Effector CD4-positive, alpha-beta T cell (primary cell): ENCODE measurements at places on chromosomes 1 and 21.

- no peak for DNase-seq
Measured at GRCh38 chr1:222889440-222889839, 74.6 kb downstream of the DISP1 start.

DNA sequence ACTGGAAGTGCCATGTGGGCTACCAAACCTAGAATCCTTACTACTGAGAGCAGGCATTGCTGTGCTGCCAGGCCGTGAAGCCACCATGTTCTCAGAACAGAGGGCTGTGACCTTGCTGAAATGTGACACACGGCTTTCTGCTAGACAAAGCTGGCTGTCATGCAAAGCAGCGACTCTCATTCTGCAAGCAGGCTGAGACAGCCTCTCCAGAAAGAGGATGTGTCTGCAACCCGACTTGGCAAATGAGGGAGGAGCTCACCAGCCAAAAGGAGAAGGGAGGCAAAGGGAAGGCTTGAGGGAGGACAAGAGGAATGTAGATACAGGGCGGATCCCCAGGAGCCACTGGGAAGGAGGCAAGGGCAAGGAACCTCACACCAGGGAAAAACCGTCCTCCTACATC lies 85.7 kb upstream of the KRTAP19-8 start:
- no peak for DNase-seq

DNA sequence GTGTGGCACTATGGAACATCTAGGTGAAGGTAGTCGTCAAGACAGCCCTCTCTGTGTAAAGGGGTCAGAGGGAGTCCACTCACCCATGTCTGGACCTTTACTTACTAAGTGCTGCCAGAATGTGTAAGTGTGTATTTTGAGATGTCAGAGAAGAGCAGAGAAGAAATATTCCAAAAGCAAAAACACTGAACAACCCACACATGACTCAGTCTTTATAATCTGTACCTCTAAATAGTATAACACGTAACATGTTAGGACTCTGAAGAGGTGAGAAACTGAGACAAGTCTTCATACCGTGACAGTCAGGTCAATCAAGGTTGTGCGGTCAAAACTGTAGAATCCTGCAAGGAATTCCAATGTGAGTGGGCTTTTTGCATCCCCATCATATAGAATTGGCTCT lies 555.2 kb downstream of the LMO4 start:
- no peak for DNase-seq

GRCh38 chr1:234875953-234876855 lies 252.4 kb downstream of the TOMM20 start:
- no peak for DNase-seq

- no peak for DNase-seq
Measured at GRCh38 chr1:59617434-59617833, 197.3 kb upstream of the HOOK1 start.

GRCh38 chr1:150976879-150977694 lies 2.5 kb upstream of the CERS2 start:
- DNase-seq, result peak; percentile 67

- DNase-seq, result no peak
Measured at GRCh38 chr1:198909973-198910372, 271.1 kb downstream of the PTPRC start.

GRCh38 chr21:33268393-33268736 lies 2.2 kb downstream of the IL10RB start:
- no peak for DNase-seq

GRCh38 chr1:242784084-242784483 lies 259.6 kb upstream of the PLD5 start:
- no peak for DNase-seq

GRCh38 chr1:218611916-218612585 lies 266.9 kb downstream of the TGFB2 start:
- no peak for DNase-seq

DNA sequence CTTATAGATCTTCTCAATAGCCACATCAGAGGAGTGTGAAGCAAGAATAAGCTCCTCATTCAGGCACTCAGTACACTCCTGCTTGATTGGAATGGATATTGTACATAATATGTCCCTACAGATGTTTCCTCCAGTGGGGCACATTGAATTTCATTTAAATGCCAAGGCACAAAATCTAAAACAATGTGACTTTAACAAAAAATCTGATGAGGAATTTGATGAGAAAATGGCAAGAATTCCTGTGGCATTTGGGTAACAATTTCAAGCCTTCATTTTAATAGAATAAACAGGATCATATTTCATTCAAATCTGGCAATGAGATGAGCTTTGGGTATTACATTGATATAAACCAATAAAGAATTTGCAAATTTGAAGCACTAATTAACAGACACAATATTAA lies 307.7 kb upstream of the PKN2 start:
- DNase-seq, result no peak

- no peak for DNase-seq
Measured at GRCh38 chr1:3136532-3136931, 67.5 kb downstream of the PRDM16 start.

DNA sequence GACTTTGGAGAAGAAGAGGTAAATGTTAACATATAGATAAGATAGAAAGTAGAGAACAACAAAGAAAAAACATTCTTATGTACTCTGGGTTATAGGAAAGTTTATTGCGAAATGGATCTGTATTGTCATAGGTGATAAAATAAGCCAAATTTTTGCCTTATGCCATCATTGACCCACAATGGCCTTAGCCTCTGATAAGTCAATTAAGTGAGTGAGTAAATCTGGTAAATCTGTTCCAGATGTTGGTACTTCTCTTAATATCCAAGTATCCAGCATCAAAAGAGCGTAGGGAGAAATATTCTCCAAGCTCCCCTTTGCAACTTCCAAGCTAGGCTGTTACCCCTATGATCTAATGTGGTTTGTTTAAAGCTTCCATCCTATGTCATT lies 38.3 kb upstream of the CLCA4 start:
- DNase-seq, result no peak

GRCh38 chr1:230069796-230070195 lies 2.8 kb downstream of the GALNT2 start:
- no peak for DNase-seq

DNA sequence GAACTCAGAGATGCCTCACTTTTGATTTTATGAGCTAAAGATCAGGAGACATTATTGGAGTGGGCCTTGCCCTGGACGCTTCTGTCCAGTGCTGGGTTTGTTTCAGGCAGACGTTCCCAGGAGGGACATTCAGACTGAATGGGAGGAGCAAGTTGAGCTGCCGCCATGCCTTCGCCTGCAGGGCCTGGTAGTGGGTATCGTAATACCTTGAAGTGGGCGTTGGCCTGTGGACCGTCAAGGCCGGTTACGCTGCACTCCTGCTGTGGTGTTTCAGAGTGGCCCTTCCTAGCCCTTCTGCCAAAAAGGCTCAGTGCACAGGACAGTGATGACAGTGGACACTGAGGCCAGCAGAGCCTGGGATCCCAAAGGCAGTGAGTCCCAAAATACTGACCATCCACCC lies 1.6 kb downstream of the FAM3B start:
- DNase-seq, result no peak

DNA sequence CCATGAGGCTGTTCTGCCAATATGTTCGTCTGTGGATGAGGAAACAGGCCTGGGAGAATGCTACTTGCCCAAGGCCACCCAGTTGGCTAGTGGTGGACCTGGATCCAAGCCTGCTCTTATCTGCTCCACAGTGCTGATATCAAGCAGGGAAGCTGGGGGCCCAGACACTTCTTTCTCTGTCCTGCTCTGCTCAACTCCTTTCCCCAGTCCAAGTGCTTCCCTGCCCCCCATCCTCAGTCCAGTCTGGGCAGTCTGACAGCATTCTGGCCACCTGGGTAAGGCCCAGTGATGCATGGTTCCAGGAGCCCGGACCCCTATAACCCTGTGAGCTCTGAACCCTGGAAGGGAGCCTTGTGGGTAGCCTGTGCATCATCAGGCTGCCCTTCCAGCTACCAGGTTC lies 4.2 kb upstream of the PAQR7 start:
- no peak for DNase-seq

- no peak for DNase-seq
Measured at GRCh38 chr1:162466797-162467196, 30.8 kb upstream of the UHMK1 start.

GRCh38 chr1:82879701-82880305 lies 1079.1 kb downstream of the ADGRL2 start:
- DNase-seq, result no peak

GRCh38 chr21:34642211-34643075 lies 26.4 kb upstream of the CLIC6 start:
- no peak for DNase-seq

DNA sequence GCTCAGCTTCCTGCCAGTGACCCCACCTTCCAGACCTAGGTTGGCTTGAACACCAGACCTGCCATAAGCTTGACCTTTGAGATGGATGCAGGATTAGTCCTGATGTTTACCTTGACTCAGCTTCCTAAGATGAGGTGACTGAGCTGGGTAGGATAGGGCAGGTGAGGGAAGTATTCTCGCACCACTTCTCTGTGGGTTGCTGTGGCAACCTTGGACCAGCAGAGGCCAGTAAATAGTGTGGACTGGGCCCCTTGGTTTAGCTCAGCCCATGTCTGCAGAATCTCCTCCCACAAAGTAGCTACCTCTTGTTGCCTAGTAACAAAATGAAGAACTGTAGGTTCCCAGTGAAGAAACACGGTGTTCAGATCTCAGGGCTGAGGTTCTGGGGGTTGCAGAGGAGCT lies 8.4 kb downstream of the RPS6KA1 start:
- DNase-seq, result no peak

GRCh38 chr1:207787776-207788175 lies 35.9 kb downstream of the CD46 start:
- DNase-seq, result no peak

DNA sequence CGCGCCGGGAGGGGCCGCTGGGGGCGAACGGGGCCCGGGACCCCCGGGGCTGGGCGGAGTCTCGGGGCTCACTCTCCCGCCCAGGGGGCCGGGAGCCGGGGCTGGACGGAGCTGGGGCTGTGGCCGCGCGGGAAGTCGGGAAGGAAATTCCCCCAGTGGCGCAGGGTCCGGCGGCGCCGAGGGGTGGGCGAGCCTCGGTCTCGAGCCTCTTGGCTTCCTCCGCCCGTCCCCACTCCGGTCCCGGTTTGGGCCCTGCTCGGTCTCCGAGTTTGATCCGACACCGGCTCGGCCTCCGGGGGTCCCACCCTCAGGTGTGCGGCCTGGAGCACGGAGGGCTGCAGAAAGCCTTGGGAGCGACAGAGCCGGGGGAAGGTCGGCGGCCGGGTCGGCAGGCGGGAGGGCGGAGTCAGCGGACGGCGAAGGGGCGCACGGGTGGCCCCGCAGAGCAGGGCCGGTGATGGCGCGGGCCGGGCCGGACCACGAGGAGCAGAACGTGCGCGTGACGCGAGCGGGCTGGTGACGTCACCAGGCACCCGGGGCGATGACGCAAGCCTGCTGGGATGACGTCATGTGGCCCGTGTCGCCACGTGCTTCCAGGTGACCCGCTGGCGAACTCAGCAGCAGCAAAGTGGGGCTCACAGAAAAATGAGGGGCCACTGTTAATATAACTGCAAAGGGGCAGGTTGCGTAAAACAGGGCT lies 610 bp upstream of the HES4 start:
- peak; percentile 64 for DNase-seq

DNA sequence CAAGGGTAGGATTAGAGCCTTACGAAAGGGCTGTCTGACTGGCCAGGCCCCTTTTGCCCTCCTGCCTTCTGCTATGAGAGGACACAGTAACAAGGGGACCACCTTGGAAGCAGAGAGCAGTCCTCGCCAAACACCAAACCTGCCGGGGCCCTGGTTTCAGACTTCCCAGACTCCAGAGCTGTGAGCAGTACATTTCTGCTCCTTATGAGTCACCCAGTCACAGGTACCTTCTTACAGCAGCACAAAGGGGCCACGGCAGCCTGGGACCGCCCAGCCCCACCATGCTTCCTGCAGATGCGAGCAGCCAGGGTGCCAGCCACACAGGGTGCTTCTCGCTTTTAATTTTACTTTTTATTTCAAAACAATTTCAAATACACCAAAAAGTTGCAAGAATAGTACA lies 17.2 kb upstream of the POFUT2 start:
- DNase-seq, result peak; percentile 25

DNA sequence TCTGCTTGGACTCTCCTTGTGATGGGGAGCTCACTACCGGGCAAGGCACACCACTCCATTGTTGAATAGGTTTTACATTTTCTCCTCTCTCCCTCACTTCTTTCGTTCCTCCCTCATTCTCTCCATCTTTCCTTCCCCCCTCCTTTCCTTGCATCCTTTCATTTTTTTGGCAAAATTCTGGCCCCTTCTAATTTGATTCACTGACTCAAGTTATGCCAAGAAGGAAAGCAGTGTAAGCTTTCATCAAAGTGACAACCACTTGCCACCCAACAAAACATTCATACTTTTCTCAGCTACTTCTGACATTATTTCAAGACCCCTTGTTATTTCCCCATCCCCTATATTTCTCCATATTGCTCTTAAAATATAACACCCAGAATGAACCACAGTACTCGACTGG lies 68.4 kb downstream of the CACNA1E start:
- DNase-seq, result no peak

DNA sequence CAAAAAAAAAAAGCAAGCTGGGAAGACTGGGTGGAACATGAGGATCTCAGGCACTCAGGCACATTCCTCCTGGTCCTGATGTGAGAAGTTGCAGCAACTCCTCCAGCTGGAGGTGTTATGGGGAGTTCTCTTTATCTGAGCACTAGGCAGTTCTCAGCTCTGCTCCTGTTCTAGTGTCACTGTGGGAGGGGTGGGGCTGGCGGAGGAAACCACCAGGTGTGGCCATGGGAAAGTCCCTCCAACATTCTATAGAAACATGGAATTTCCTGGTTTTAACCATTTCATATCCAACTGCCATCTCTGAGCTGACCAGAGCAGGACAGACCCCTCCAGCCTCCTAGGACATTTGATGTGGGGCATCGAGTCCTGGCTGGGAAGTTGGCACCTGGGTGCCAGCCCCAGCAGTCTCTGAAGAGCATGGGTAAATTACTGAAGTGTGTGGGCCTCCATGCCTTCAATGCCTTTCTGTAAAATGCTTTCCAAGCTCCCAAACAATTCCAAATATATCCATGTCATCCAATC lies 804 bp upstream of the IKBKE start:
- no peak for DNase-seq

DNA sequence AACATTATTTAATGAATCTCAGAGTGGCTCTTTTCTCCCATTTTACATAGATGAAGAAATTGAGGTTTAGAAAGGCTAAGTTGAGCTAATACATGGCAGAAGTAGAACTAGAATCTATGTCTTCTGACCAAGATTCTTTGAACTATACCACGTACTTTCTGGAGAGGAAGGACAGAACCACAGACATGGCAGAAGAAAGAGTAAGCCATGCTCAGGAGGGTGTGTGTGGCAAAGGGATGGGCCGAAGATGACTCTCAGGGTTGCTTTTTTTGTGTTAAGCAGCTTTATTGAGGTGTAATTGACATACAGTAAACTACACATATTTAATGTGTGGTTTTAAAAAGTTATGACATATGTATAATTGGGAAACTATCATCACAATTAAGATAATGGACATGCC lies 69.5 kb downstream of the PEX14 start:
- no peak for DNase-seq
